Neural crest cell (in vitro differentiated cells): ENCODE measurements at places on chromosomes 1 and 21. TPM values are rescaled to one million over a fixed set of nuclear protein-coding genes. Genes with fewer than 3 reads are reported as not detected.

GRCh38 chr1:90135286-90135685, 140.4 kb downstream of the ZNF326 start:
- no peak for DNase-seq
- peaks cover 23% of the 10 kb centered on the region for H3K27me3 ChIP-seq
- no peak overlapping the region for H3K27ac ChIP-seq
- H3K36me3 ChIP-seq: peaks cover 5% of the 10 kb centered on the region
- H3K4me3 ChIP-seq: no peak overlapping the region
- H3K4me1 ChIP-seq: no peaks in the 10 kb centered on the region

The ZNF593OS gene
- total RNA-seq: not detected in 2 replicates

- peaks cover 53% of the 10 kb centered on the region for H3K4me1 ChIP-seq
- peaks cover 94% of the 10 kb centered on the region for H3K27me3 ChIP-seq
- no peak overlapping the region for H3K27ac ChIP-seq
- DNase-seq: no peak
- no peak overlapping the region for H3K4me3 ChIP-seq
- H3K36me3 ChIP-seq: no peaks in the 10 kb centered on the region
These were observed 255.3 kb downstream of the FOXD2 start for GRCh38 chr1:47693115-47693514.

DNA sequence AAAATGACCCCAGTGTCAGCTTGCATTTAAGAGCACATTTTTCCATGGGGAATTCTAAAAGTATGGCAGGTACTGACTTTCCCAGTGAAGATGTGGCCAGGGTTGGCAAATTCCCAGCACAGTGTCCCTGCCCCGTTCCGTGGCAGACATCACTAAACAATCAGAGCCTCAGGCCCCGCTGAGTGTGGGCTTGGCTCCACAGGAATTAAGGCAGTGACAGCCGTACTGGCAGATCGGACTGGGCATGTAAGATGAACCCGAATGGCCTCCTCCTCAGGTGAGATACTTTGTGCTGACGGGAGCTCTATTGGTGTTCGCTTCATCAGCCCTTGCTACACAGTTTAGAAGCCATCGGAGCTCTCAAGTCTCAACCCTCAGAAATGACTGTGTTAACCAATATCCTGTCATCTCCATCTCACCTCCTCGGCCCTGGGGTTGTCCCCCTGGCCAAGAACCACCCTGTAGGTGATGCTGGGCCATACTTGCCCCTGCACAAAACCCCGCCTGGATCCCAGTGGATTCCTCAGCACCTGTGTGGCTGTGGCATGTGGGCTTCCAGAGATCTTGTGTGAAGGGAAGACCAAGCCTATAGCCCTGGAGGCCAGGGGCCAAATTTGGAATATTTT, 29.0 kb upstream of the ABCG1 start:
- H3K4me3 ChIP-seq: no peak overlapping the region
- peaks cover 4% of the 10 kb centered on the region for H3K36me3 ChIP-seq
- no peaks in the 10 kb centered on the region for H3K27me3 ChIP-seq
- H3K4me1 ChIP-seq: peaks cover 5% of the 10 kb centered on the region
- no peak overlapping the region for H3K27ac ChIP-seq
- DNase-seq: no peak

GRCh38 chr1:22516906-22517571, 46.2 kb upstream of the EPHA8 start:
- no peak overlapping the region for H3K4me3 ChIP-seq
- H3K4me1 ChIP-seq: no peaks in the 10 kb centered on the region
- no peak for DNase-seq
- H3K27ac ChIP-seq: no peak overlapping the region

GRCh38 chr1:185404907-185405568, 88.0 kb upstream of the IVNS1ABP start:
- no peaks in the 10 kb centered on the region for H3K27me3 ChIP-seq
- no peak overlapping the region for H3K4me3 ChIP-seq
- DNase-seq: no peak
- H3K36me3 ChIP-seq: no peaks in the 10 kb centered on the region
- H3K4me1 ChIP-seq: peaks cover 34% of the 10 kb centered on the region
- no peak overlapping the region for H3K27ac ChIP-seq

DNA sequence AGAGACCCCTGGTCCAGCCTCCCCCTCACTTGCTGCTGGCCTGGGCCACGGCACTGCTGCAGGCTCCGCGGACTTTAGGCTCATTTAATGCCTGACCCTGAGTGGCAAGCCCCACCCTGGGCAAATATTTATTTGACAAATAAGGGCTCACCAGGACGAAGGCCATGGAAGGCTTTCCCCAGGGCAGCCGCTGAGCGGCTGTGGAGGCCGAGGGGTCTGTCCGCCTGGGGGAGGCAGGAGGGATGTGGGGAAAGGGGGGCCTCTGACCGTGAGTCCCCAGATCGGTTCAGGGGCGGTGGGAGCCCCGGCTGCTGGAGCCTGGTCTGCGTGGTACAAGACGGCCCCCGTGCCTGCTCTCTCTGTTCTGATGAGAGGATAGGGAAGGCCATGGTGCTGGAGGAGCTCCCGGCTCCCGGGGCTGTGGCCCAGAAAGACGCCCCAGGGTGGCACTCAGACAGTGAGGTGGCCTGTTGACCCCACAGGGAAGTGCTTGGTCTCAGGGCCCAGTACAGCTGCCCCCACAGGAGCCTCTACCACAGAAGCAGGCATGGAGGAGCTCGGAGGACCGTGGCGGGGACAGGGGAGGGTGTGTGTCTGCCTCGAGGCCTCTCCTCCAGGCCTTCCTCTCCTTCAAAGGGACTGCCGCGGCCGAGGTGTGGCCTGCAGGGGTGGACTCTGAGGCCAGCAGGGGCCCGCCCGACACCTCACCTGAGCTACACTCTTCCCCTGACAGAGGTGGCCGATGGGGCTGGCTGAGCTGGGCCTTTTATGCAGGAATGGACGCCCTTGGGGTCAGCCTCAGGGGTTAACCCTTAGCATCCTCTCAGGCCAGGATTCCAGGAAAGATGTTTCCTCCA, 9.1 kb upstream of the C1orf159 start:
- no peak overlapping the region for H3K4me3 ChIP-seq
- H3K27ac ChIP-seq: no peak overlapping the region
- no peak for DNase-seq
- peaks cover 12% of the 10 kb centered on the region for H3K27me3 ChIP-seq

The CA6 gene
- not detected in 2 replicates for total RNA-seq

- H3K36me3 ChIP-seq: peaks cover 9% of the 10 kb centered on the region
- no peaks in the 10 kb centered on the region for H3K27me3 ChIP-seq
- H3K4me3 ChIP-seq: no peak overlapping the region
- H3K4me1 ChIP-seq: no peaks in the 10 kb centered on the region
- H3K27ac ChIP-seq: no peak overlapping the region
- no peak for DNase-seq
These were observed 824.8 kb downstream of the ADGRL2 start for GRCh38 chr1:82625537-82625936.

The TP73 gene
- total RNA-seq: 1.5 and 2.1 TPM in 2 replicates

GRCh38 chr1:214707306-214708087, 104.5 kb downstream of the CENPF start:
- H3K4me1 ChIP-seq: no peaks in the 10 kb centered on the region
- H3K27ac ChIP-seq: no peak overlapping the region
- no peaks in the 10 kb centered on the region for H3K27me3 ChIP-seq
- no peak overlapping the region for H3K4me3 ChIP-seq
- no peak for DNase-seq

The NBPF6 gene
- not detected in 2 replicates for total RNA-seq

- H3K27me3 ChIP-seq: no peaks in the 10 kb centered on the region
- H3K36me3 ChIP-seq: peaks cover 3% of the 10 kb centered on the region
- peak; percentile 69 for DNase-seq
These were observed 1.1 kb downstream of the GABPA start for GRCh38 chr21:25735646-25736597.

The SH3D21 gene
- 5.4 and 5.9 TPM in 2 replicates for total RNA-seq

DNA sequence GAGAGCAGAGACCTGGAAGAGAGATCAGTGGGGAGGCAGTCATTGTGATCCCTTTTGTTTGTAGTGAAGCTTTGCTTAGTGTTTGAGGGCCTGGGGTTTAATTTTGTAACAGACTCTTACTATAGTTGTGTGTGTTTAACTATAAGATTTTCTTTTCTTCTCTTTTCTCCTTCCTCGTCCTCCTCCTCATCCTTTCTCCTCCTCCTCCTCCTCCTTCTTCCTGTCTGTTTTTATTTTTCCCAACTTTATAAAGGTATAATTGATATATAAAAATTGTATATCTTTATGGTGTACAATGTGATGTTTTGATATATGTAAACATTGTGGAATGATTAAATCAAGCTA, 71.2 kb upstream of the MACF1 start:
- peaks cover 45% of the 10 kb centered on the region for H3K4me1 ChIP-seq
- H3K27ac ChIP-seq: peak overlapping the region; percentile 92
- no peak overlapping the region for H3K4me3 ChIP-seq
- H3K36me3 ChIP-seq: peaks cover 2% of the 10 kb centered on the region

The AMY1C gene
- not detected in 2 replicates for total RNA-seq
